ENCODE measurements at places on chromosomes 5 and 9.
A peak's percentile ranks its signal among the peaks of the same experiment; 100 is the strongest.

DNA sequence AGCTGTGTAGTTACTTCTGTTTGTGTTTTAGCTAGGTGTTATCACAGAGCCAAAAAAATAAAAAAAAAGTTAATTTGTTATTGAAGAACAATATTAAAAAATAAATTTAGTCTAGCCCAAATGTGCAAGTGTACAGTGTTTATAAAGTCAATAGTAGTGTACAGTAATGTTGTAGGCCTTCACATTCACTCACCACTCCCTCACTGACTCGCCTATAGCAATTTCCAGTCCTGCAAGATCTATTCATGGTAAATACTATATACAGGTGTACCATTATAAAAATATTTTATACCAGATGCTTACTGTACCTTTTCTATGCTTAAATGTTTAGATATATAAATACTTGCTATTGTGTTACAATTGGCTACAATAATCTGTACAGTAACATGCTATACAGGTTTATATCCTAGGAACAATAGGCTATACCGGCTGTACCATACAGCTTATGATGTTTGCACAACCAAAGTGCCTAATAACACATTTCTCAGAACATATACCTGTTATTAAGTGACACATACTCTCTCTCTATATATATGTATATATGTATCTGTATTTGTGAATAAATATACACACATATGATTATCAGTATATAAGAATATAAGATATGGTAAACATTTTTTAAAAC is 341.4 kb upstream of the EDIL3 start:
- no peak for DNase-seq

- DNase-seq = peak; percentile 29
Measured at GRCh38 chr5:138068742-138069600, 14.9 kb upstream of the WNT8A start.

- DNase-seq = no peak
Measured at GRCh38 chr5:150771034-150771795, 7.3 kb upstream of the SMIM3 start.

GRCh38 chr5:52648726-52649125 is 139.0 kb upstream of the ITGA1 start:
- no peak for DNase-seq

GRCh38 chr5:158609333-158610050 is 490.2 kb downstream of the EBF1 start:
- DNase-seq = no peak

DNA sequence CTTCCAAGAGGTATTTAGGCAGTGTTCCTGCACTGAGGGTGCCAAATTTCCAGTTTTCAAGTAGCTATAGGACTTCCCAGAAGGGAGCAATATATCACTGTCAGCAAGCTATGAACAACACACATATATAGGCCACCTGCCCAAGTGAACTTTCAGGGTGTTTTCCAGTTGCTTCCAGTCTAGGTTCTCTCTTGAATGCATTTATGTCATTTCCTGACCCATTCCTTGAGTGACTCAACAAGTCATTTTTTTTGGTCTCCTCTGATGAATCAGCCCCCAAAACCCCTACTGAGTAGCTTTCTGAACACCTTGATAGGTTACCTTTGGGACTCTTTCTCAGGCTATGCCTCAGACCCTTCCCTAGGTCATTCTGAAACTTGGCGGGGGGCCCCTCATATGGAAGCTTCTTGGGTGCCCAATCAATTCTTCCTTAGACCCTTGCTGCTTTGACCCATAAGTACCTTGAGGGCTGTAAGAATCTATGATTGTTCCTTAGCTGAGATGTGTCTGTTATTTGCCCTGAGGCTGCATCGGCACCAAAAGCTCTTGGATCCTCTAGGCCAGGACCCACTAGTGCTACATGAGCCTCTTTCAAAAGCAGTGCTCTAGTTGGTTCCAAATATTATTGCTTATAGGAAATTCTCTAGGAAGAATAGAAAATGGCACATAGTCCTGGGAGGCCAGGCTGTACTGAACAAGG is 12.4 kb downstream of the DNAJB5 start:
- no peak for DNase-seq

- no peak for DNase-seq
Measured at GRCh38 chr5:56206126-56206910, 26.8 kb downstream of the ANKRD55 start.

DNA sequence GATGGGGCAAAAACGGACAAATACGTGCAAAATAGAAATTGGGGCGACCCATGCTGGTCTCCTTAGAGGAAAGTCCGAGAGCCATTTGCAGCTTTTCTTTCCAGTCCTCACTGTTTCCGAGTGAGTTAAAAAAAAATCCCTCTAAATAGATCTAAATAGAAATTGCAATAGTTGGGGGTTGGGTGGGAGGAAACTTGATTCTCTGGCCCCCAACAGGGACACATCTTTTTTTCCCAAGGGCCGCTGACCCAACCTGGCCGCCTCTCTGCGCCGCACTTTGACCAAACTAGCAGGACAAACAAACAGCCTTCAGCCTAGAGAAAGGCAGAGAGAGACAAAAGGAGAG is 2.8 kb upstream of the NKX2-5 start:
- no peak for DNase-seq

DNA sequence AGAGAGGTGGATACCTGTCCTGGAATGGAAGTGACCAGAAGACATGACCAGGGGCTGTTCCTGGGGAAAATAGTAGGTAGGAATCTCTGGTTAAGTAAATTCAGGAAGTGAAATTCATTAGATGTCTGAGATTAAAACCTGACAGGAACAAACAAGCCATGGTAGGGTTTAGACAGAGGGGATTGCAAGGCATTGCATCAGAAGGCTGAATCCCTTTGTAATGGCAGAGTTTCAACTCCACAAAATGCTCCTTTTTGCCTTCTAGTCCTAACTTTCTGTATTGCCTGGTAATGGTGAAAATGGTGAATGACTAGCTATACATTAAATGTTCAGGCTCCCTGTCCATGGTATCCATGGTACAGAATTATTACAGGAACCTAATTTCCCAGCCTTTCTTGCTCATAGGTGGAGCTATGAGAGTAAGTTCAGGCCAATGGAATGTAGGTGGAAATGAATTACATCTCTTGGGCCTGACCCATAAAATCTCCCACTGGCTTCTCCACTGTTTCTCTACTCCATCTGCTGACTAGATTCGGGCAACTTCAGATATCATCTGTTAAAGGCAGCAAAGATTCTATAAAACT is 113.4 kb upstream of the CNTLN start:
- no peak for DNase-seq

GRCh38 chr9:134923466-134923865 is 5.8 kb upstream of the FCN1 start:
- no peak for DNase-seq

GRCh38 chr5:55063899-55064298 is 38.5 kb upstream of the GZMA start:
- no peak for DNase-seq

GRCh38 chr5:154653764-154654485 is 101.3 kb upstream of the LARP1 start:
- no peak for DNase-seq

Data from GM12864 (cell line).